Activated B cell treated with CpG ODN at 0.5 μM for 24 hours (primary cell): ENCODE measurements at places on chromosomes 16 and 17. TPM values are rescaled to one million over a fixed set of nuclear protein-coding genes. Genes with fewer than 3 reads are reported as not detected.

DNA sequence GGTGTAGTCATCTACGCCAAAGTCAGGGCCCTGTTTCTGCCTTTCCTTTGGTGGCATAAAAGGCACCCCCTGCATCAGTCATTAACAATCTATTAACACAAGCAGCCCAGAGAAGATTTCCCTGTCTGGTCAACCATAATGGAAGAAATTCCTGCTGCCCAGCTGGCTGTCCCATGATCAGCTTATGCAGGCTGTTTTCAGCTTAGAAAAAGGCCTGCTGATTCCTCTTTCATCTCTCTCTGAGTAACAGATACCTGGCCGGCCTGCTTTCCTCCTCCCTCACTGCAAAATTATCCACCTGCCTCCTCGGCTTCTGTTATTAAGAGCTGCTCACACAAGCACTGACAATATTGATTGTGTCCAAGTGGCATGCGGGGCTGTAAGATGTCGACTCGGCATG lies 70.3 kb upstream of the MMP2 start:
- no peak overlapping the region for H3K27ac ChIP-seq
- H3K4me3 ChIP-seq, result no peak overlapping the region
- H3K27me3 ChIP-seq, result peaks cover 8% of the 10 kb centered on the region
- H3K4me1 ChIP-seq, result peaks cover 2% of the 10 kb centered on the region
- DNase-seq, result no peak
- no peaks in the 10 kb centered on the region for H3K36me3 ChIP-seq

TM4SF5 gene
- not detected in 2 replicates for total RNA-seq

GRCh38 chr16:2842340-2843000 lies 12.4 kb downstream of the ZG16B start:
- DNase-seq, result no peak
- no peaks in the 10 kb centered on the region for H3K36me3 ChIP-seq
- H3K27ac ChIP-seq, result no peak overlapping the region
- H3K4me3 ChIP-seq, result peak overlapping the region; percentile 35

GRCh38 chr17:69275751-69276150 lies 47.1 kb upstream of the ABCA10 start:
- H3K36me3 ChIP-seq, result peaks cover 16% of the 10 kb centered on the region
- no peak overlapping the region for H3K4me3 ChIP-seq
- no peak overlapping the region for H3K27ac ChIP-seq
- no peak for DNase-seq

DNA sequence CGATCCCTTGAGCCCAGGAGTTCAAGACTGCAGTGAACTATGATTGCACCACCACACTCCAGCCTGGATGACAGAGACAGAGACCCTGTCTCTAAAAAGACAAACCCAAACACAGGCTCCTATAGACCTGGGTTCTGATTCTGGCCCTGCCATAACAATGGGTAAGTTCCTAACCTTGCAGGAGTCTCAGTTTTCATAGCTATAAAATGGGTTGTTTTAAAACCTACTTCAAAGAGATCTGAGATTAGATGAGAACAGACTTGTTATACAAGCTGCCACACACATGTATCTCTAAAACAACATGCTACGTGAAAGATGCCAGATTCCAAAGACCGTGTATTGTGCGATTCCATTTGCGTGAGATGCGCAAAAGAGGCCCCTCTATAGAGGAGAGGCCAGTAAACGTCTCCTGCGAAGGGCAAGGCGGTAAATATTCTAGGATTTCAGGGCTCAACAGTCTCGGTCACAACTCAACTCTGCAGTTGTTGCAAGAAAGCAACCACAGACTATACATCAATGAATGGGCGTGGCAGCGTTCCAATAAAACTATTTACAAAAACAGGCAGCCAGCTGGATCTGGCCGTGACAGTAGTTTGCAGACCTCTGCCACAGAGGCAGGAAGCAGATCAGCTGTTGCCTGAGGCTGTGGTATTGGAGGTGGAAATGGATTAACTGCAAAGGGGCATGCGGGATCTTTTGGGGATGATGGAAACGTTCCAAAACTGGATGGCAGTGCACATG lies 5.9 kb downstream of the CORO7 start:
- H3K27ac ChIP-seq, result no peak overlapping the region
- DNase-seq, result no peak

GRCh38 chr17:79484600-79485418 lies 126.0 kb downstream of the RBFOX3 start:
- H3K27ac ChIP-seq, result no peak overlapping the region
- no peak overlapping the region for H3K4me3 ChIP-seq
- H3K4me1 ChIP-seq, result no peaks in the 10 kb centered on the region
- H3K36me3 ChIP-seq, result no peaks in the 10 kb centered on the region
- H3K27me3 ChIP-seq, result peaks cover 46% of the 10 kb centered on the region

GRCh38 chr17:8332688-8333087 lies 7.0 kb upstream of the ODF4 start:
- no peaks in the 10 kb centered on the region for H3K36me3 ChIP-seq
- H3K4me3 ChIP-seq, result no peak overlapping the region
- peaks cover under 1% of the 10 kb centered on the region for H3K4me1 ChIP-seq

AOC3 gene
- total RNA-seq, result 0.64 and 1.4 TPM in 2 replicates

- H3K4me1 ChIP-seq, result peaks cover 11% of the 10 kb centered on the region
- H3K27ac ChIP-seq, result peak overlapping the region; percentile 66
- no peak overlapping the region for H3K4me3 ChIP-seq
- no peaks in the 10 kb centered on the region for H3K27me3 ChIP-seq
- DNase-seq, result no peak
These were observed 36.2 kb downstream of the DGKE start for GRCh38 chr17:56870081-56870651.

DNA sequence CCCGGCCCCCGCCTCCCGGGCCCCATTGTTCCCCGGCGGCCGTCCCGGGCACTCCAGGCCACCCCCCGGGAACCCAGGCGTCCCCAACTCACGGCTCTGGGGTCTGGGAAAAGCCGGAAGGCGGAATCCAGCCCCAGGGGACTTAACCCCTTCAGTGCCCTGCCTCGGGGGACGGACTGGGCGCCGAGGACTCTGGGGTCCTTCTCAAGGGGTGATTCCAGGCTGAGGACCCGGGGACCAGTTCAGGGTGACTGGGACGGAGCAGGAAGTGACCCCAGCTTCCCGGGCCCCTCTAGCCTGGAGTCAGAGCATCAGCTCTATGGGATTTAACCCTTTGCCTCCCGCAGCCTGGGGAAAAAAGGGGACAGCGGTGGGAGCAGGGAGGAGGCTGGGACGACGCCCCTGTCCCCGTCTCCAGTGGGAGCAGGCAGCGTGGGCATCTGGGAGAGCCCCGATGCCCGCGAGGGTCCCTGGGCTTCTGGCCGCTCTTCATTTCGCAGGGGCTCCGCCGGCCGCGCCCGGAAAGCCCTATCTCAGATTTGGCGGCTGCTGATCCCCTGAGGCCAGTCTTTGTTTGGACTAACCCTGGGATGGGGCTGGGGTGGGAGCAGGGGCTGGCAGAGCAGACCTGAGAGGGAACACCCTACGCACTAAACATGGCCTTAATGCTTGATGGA lies at the start of gene ZNF629:
Gene ZNF629, minus strand, starts transcription at position 270 of the 677 bp plus-strand sequence. CDS start 2,723 bp downstream, outside the sequence.
- H3K36me3 ChIP-seq, result peaks cover 15% of the 10 kb centered on the region
- H3K4me3 ChIP-seq, result peak within 1 kb of the TSS; percentile 85
- peak; percentile 34 for DNase-seq
- peaks cover 8% of the 10 kb centered on the region for H3K27me3 ChIP-seq

HBZ gene
- total RNA-seq, result not detected in 2 replicates

TBC1D3K gene
- total RNA-seq, result not detected in 2 replicates

TCF25 gene
- 256 and 273 TPM in 2 replicates for total RNA-seq

EFTUD2 gene
- 168 and 192 TPM in 2 replicates for total RNA-seq

HSPB9 gene
- not detected in 2 replicates for total RNA-seq

CCL17 gene
- total RNA-seq, result 6.7 and 7.0 TPM in 2 replicates

GPRC5C gene
- 14.0 and 17.0 TPM in 2 replicates for total RNA-seq

CRHR1 gene
- total RNA-seq, result not detected in 2 replicates

DRC3 gene
- not detected in 2 replicates for total RNA-seq

DNA sequence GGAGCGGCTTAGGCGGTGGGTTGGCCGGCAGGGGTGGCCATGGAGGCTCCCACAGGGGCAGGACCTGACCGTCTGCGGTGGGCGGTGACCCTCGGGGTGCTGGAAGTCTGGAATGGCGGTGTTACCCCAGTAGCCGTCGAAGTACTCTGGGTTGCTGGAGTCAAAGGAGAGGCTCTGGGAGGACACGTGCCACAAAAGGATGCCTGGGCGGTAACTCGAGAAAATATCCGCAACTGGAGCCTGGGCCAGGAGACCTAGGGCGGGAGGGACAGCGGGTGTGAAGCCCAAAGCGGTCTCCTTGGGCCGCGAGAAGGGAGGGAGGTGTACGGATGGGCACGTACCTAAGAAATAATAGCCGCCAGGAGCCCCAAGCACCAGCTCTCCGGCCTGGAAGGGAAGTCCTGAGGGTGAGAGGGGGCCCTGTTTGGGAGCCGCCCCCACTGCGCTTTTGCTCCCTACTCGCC lies 4.6 kb downstream of the ITGA2B start:
- DNase-seq, result no peak
- H3K36me3 ChIP-seq, result no peaks in the 10 kb centered on the region
- peak overlapping the region; percentile 77 for H3K4me3 ChIP-seq
- H3K27me3 ChIP-seq, result peaks cover 31% of the 10 kb centered on the region

GRCh38 chr17:55451203-55451641 lies 29.6 kb upstream of the MMD start:
- H3K27ac ChIP-seq, result no peak overlapping the region
- no peak overlapping the region for H3K4me3 ChIP-seq
- H3K4me1 ChIP-seq, result peaks cover 4% of the 10 kb centered on the region
- no peaks in the 10 kb centered on the region for H3K36me3 ChIP-seq

- H3K4me3 ChIP-seq, result no peak overlapping the region
- no peaks in the 10 kb centered on the region for H3K36me3 ChIP-seq
- H3K27ac ChIP-seq, result no peak overlapping the region
- H3K4me1 ChIP-seq, result no peaks in the 10 kb centered on the region
- DNase-seq, result peak; percentile 83
These were observed 10.9 kb upstream of the CES4A start for GRCh38 chr16:66977341-66978113.

HBA2 gene
- 90.7 and 104 TPM in 2 replicates for total RNA-seq

KRT25 gene
- not detected in 2 replicates for total RNA-seq

- no peak for DNase-seq
- H3K4me1 ChIP-seq, result peaks cover 36% of the 10 kb centered on the region
These were observed 35.1 kb upstream of the SNN start for GRCh38 chr16:11633113-11633512.

- no peak overlapping the region for H3K4me3 ChIP-seq
- no peak for DNase-seq
- no peaks in the 10 kb centered on the region for H3K27me3 ChIP-seq
- no peak overlapping the region for H3K27ac ChIP-seq
- peaks cover 4% of the 10 kb centered on the region for H3K36me3 ChIP-seq
- peaks cover 67% of the 10 kb centered on the region for H3K4me1 ChIP-seq
These were observed 94.3 kb downstream of the TBC1D16 start for GRCh38 chr17:79941088-79942010.
